ENCODE measurements at places on chromosomes 6 and 20.

DNA sequence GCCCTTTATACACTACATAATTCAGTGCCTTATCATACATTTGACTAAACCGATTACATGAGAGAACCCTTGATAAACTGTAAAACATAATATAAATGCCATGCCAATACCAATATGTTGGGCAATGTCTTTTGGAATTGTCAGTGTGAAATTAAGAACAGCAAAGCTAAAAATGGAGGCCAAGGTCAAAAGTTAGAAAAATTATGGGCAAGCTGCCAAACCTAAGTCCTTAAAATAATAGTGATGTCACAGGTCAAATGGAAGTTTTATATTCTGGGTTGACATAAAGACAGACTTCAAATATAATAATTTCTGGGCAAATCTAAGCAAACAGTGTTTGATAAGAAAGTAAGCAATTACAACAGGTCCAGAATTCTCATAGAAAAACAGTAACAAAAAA, 696.7 kb downstream of the RNF144B start:
- H3K27ac ChIP-seq: no peak overlapping the region
- no peaks in the 10 kb centered on the region for H3K27me3 ChIP-seq
- no peaks in the 10 kb centered on the region for H3K36me3 ChIP-seq
- no peak overlapping the region for H3K4me3 ChIP-seq
- no peak for DNase-seq

DNA sequence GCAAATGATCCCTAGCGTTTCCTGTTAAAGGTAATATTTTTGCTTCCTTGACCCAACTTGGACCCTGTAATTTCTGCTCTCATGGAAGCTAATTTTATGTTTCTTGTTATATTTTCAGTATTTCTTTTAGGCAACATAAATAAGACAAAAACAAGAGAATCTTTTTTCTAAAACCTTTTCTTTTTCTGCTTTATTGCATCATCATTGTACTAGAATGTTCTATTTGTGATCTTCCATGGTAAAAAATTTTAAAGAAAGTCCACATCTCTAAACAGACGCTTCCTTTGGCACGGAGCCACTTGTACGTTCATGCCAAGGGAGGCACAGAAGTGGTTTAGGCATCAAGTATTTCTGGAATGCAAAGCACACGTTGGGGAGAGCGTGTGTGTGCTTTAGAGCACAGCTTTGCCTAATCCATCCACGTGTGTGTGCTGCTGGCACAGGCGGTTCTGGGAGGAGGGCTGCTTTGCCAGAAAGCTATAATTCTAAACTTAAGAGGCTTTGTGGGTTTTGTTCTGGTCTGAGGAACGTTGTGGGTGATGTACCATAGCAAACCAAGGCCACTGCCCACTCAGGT, 98.3 kb downstream of the SASH1 start:
- no peaks in the 10 kb centered on the region for H3K4me1 ChIP-seq
- H3K4me3 ChIP-seq: no peak overlapping the region
- no peaks in the 10 kb centered on the region for H3K36me3 ChIP-seq
- H3K27me3 ChIP-seq: no peaks in the 10 kb centered on the region
- H3K27ac ChIP-seq: peak overlapping the region; percentile 42

DNA sequence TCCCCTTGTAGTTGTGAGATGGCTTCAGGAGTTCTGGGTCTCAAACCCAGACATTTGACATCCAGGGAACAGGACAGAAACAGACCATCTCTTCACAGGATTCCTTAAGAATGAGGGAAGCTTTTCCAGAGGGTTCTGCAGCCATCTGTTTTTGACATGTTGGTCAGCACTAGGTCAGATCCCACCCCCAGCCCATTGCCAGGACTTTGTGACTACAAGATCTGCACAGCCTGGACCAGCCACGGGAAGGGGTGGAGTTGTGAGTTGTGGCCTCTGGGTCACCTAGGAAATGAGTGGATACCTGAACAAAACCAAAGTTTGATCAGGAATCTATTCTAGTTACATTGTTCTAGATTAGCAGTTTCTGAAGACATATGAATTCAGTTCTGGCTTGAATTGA, 39.2 kb upstream of the SSTR4 start:
- no peak overlapping the region for H3K27ac ChIP-seq
- H3K4me3 ChIP-seq: no peak overlapping the region
- H3K4me1 ChIP-seq: peaks cover 2% of the 10 kb centered on the region
- H3K27me3 ChIP-seq: no peaks in the 10 kb centered on the region
- no peak for DNase-seq

GRCh38 chr6:8006208-8006607, 58.0 kb downstream of the BLOC1S5 start:
- DNase-seq: no peak
- no peak overlapping the region for H3K27ac ChIP-seq
- H3K36me3 ChIP-seq: no peaks in the 10 kb centered on the region

- H3K27ac ChIP-seq: no peak overlapping the region
- no peaks in the 10 kb centered on the region for H3K27me3 ChIP-seq
- no peaks in the 10 kb centered on the region for H3K4me1 ChIP-seq
- H3K36me3 ChIP-seq: no peaks in the 10 kb centered on the region
- DNase-seq: no peak
- no peak overlapping the region for H3K4me3 ChIP-seq
Measured at GRCh38 chr20:58130156-58130555, 98.3 kb downstream of the ANKRD60 start.

DNA sequence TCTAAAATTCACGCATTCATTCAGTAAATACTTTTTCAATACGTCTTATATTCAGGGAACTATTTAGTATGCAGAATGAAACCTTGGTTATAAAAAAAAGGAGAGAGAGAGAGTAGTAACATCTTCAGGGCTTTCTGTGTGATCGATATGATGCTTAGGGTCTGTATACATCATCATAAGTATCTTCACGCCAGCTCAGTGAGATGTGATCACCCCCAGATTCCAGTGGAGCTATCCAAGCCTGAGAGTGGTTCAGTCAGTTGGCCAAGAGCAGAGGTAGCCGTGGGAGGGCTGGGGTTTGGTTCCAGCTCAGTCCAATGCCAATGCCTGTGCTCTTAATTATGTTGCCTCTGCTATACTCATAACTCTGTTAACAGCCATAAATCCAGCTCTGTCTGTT, 8.6 kb downstream of the CD83 start:
- no peaks in the 10 kb centered on the region for H3K27me3 ChIP-seq
- DNase-seq: no peak
- no peak overlapping the region for H3K27ac ChIP-seq
- no peak overlapping the region for H3K4me3 ChIP-seq

DNA sequence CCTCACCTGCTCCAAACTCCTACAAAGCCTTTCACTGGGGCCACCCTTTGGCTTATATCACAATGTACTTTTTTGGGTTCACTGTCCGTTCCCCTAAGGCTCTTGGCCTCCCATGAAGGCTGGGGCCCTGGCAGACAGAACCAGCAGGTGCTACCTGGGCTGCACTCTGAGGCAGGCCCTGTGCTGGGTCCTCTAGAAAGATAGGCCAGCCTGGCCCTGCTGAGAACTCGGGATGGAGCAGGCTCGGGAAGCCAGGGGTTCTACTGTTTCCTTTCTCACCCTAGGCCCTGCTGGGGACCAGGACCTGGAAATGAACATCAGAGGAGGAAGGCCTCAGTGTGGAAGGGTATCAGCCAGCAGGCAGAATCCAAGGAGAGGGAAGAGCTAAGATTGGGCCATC, 79.5 kb downstream of the MRPL14 start:
- no peak overlapping the region for H3K27ac ChIP-seq
- peaks cover 8% of the 10 kb centered on the region for H3K4me1 ChIP-seq
- no peak overlapping the region for H3K4me3 ChIP-seq
- DNase-seq: no peak
- H3K36me3 ChIP-seq: no peaks in the 10 kb centered on the region

DNA sequence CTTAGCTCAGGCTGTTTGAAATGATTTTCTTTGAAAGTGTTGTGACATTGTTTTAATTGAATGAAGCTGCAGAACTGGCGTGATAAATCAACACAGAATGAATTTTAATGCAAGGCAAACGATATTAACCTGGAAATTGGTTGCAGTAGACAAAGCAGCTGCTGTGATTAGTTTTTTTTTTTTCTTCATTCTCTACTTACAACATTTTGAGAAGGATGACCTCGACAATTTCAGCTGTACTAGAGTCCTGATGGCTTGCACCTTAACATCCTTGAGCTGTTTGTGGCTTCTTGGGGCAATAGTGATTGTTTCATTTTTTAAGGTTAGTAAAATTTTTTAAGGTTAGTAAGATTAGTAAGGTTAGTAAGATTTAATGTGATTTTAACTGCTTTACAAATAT, 54.2 kb downstream of the QKI start:
- no peak for DNase-seq
- H3K27me3 ChIP-seq: no peaks in the 10 kb centered on the region
- no peaks in the 10 kb centered on the region for H3K4me1 ChIP-seq
- H3K27ac ChIP-seq: no peak overlapping the region
- H3K36me3 ChIP-seq: no peaks in the 10 kb centered on the region

- no peaks in the 10 kb centered on the region for H3K27me3 ChIP-seq
- peak; percentile 84 for DNase-seq
- H3K36me3 ChIP-seq: no peaks in the 10 kb centered on the region
- H3K27ac ChIP-seq: peak overlapping the region; percentile 94
Measured at GRCh38 chr6:26020329-26021000, 57.9 kb downstream of the TRIM38 start.

GRCh38 chr20:16708602-16709001, 21.2 kb upstream of the SNRPB2 start:
- H3K4me1 ChIP-seq: no peaks in the 10 kb centered on the region
- H3K36me3 ChIP-seq: no peaks in the 10 kb centered on the region

DNA sequence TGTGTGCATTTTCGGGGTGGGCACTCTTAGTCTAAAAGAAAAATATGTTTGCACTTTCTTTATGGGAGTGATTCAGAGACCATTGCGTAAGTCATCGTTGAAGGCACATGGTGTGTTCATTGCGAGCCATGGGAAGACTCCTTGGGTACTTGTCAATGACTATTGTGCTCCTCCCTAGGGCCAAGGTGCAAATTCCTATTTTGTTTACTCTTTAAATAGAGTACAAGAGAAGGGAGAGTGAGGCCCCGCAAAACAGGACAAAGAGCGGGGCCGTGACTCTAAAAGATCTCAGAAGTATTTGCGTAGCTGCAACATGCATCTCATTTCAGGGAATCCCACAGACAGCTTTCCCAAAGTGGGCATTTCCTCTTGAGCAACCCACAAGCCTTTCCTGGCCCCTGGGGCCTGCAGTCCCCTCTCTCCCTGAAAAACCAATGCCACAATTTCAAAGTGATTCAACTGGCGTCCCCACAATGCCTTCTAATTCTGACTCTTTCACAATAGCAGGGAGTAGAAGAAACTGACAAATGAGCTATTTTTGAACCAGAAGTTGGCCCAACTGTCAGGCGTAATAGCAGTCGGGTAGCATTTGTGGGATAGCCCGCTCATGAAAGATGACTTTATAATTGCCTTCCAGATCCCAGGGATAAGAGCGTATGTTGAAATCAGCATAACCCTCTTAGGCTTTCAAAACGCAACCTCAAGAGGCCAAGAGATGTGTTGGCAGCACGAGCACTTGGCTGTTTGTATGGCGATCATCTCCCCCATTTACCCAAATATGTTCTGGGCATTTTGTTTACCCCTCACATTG, 277.9 kb upstream of the BMP2 start:
- no peak for DNase-seq
- no peak overlapping the region for H3K4me3 ChIP-seq
- no peaks in the 10 kb centered on the region for H3K27me3 ChIP-seq
- no peak overlapping the region for H3K27ac ChIP-seq
- H3K36me3 ChIP-seq: no peaks in the 10 kb centered on the region

GRCh38 chr6:154432533-154433476, 76.2 kb upstream of the IPCEF1 start:
- DNase-seq: no peak
- H3K4me1 ChIP-seq: no peaks in the 10 kb centered on the region
- no peak overlapping the region for H3K4me3 ChIP-seq
- no peaks in the 10 kb centered on the region for H3K36me3 ChIP-seq
- H3K27me3 ChIP-seq: no peaks in the 10 kb centered on the region

DNA sequence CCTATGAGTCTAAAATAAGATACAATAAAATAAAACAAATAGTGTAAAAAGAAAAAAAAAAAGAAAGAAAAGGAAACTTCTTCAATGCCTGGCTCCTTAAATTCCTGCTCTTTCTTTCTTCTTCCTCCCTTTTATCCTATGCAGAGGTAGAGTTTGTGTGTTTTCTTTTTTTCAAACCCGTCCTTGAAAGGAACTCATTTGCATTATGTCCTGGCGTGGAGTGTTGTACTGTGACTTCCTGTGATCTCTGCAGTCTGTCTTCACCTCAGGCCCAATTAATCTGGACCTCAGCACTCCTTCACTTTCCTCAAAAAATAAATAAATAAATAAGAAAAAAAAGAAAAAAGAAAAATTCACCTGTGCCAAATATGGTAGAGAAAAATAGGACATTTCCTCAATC, 541.9 kb upstream of the SPTLC3 start:
- no peak overlapping the region for H3K27ac ChIP-seq
- H3K27me3 ChIP-seq: no peaks in the 10 kb centered on the region
- no peak for DNase-seq
- H3K36me3 ChIP-seq: no peaks in the 10 kb centered on the region
- no peak overlapping the region for H3K4me3 ChIP-seq

DNA sequence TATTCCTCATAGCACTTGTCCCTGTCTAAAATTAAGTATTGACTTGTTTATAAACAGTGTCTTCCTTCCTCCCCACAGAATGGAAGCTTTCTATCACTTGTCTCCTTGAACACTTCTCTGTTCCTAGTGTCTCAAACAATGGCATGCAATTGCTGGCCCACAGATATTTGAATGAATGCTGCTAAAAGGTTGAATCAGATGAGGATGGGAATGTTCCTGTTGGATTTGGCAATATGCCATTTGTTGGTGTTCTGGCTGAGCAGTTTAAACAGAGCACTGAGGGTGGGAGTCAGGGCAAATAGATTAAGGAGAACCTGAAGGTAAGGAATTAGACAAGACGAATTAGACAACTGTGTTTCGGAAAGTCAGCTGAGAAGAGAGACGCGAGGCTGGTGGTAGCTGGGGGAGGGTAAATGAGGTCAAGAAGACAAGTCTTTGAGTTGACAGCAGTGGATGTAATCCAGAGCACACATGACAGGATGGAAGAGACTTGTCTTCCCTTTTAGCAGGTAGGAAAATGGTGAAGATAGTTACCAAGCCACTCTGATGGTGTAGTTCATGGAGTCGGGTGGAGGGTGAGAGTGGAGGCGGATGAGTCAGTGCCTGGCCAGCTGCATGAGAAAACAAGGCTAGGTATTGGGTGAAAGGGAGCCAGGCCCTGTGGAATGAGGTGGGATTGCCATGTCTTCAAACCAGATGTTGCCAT, 58.3 kb upstream of the GNRH2 start:
- H3K4me3 ChIP-seq: no peak overlapping the region
- H3K27me3 ChIP-seq: no peaks in the 10 kb centered on the region
- H3K27ac ChIP-seq: no peak overlapping the region
- DNase-seq: no peak

- no peaks in the 10 kb centered on the region for H3K4me1 ChIP-seq
- H3K4me3 ChIP-seq: no peak overlapping the region
- no peaks in the 10 kb centered on the region for H3K27me3 ChIP-seq
- peak overlapping the region; percentile 58 for H3K27ac ChIP-seq
Measured at GRCh38 chr20:49446808-49447207, 35.7 kb downstream of the KCNB1 start.
